Smooth muscle cell of the brain vasculature (primary cell): ENCODE measurements at places on chromosomes 16 and 17.

- no peak for DNase-seq
These were observed 416 bp downstream of the KIFC3 start for GRCh38 chr16:57801809-57802340.

- no peak for DNase-seq
These were observed 448 bp downstream of the STAT5B start for GRCh38 chr17:42275527-42276358.

GRCh38 chr17:16942141-16943031 is 29.5 kb downstream of the TNFRSF13B start:
- DNase-seq: no peak

GRCh38 chr16:55671974-55672280 is 16.1 kb downstream of the SLC6A2 start:
- no peak for DNase-seq

GRCh38 chr17:5516060-5516792 is 29.9 kb downstream of the MIS12 start:
- DNase-seq: peak; percentile 63

- DNase-seq: no peak
These were observed 35.2 kb upstream of the SIAH1 start for GRCh38 chr16:48420437-48420836.

DNA sequence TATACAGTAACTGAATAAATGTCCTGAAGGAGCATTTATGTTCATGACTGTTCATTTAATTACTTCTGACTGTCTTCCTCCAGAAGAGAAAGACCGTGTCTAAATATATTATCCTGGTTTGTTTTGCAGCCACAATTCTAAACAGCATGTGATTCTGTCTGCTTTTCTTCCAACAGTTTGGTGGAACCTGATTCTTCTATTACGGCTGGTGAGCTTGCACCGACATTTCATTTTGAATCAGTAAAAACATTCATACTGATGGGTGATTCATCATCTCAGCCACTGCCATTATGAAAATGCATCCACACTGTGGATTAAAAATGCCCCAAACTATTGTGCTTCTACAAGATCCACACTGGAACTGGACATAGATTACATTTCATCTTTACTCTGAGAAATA is 16.9 kb downstream of the KNOP1 start:
- no peak for DNase-seq

GRCh38 chr16:57606847-57607501 is 21.5 kb upstream of the ADGRG1 start:
- DNase-seq: no peak
